NCI-H1417 treated with DMSO at 0.1 percent for 48 hours (cell line): ENCODE measurements at places on chromosomes 3 and 15.

- no peak for DNase-seq
Observed at GRCh38 chr3:63937661-63938651, 25.8 kb upstream of the SCAANT1 start.

- DNase-seq: no peak
Observed at GRCh38 chr15:68163191-68163590, 41.9 kb downstream of the CALML4 start.

- DNase-seq: no peak
Observed at GRCh38 chr15:62951481-62951880, 91.1 kb upstream of the TPM1 start.

DNA sequence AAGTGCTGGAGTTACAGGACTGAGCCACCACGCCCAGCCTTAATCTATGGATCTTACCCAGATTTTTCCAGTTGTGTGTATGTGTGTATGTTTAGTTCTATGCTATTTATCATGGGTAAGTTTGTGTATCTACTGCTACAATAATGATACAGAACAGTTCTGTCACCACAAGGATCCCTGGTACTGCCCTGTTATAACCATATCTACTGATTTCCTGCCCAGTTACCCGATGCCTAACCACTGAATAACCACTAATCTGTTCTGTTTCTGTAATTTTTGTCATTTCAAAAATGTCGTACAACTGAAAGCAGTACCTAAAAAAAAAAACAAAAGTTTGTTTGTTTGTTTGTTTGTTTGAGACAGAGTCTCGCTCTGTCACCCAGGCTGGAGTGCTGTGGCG is 123.7 kb upstream of the RAP2B start:
- DNase-seq: no peak

- no peak for DNase-seq
Observed at GRCh38 chr3:195077611-195078540, 193.1 kb downstream of the XXYLT1 start.

DNA sequence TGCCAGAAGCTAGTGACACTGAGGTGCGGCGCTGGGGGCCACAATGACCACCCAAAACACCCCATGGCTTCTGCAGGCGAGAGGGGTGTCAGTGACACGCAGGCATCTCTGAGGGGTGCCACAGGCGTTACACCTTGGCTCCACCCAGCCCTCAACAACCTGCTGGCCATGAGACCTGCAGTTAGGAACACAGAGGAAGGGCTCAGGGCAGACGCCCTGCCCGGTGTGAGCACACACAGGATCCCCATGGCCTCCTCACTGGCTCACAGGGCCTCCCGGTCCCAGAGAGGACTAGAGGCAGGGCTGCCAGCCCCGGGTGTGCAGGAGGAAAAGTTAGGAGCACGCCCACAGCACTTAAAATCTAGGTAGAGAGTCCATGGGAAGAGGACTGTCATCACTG is 35.1 kb downstream of the CYFIP1 start:
- DNase-seq: no peak

DNA sequence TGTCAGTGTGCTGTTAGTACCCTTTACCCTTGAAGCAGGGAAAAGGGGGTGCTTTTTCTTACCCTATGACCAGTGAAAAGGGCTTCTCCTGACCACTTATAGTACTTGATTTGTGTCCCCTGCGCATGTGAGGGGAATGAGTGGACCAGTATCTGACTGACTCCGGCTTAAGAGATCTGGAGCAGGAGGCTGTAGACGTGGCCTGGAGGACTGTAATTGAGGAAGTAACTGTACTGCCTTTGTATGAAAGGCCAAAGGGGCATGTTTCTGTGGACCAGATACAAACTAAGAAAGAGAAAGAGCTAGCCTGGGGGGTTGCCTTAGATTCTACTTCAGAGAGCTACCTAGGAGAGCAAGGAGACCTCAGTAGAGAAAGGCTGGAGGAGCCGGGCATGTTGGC is 89.9 kb upstream of the TBL1XR1 start:
- no peak for DNase-seq

- DNase-seq: no peak
Observed at GRCh38 chr3:122858373-122858772, 63.5 kb downstream of the SLC49A4 start.

DNA sequence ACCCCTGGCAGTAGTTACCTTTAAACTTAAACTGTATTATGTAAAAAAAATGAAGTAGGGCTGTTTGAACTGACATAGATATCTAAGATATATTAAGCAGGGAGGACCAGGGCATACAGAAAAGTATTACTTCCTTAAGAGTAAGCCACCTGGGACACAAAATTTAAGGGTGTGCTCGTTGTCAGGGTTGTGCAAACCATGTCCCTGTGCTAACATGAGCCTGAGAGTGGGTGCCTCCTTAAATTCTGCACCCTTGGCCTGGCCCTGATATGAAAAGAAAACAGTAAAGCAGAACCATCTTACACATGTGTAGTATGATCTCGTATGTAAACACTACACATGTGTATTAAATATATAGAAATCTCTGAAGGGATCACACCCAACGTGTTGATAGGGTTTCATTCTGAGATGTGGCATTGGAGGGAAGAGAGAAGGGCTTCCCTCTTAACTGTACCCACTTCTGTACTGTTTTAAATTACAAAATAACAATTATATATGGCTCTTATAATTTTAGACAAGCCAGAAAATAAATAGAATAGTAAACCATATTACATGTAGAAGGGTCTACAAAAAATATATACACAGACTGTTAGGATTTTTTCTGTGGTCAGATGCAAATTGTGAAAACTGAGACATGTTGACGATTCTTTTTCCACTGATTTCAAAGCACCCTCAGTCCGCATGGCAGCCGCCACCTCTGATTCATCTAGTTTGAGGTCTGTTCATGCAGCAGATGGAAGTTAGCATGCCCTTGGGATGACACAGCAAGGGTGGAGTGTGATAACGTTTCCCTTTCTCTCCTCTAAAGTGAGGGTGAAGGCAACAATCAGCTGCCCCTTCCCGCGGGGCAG is 400.8 kb upstream of the PROK2 start:
- no peak for DNase-seq

- DNase-seq: no peak
Observed at GRCh38 chr3:48926425-48927392, 8.1 kb downstream of the ARIH2 start.

GRCh38 chr3:50157827-50158529 is 2.9 kb downstream of the SEMA3F start:
- DNase-seq: no peak

DNA sequence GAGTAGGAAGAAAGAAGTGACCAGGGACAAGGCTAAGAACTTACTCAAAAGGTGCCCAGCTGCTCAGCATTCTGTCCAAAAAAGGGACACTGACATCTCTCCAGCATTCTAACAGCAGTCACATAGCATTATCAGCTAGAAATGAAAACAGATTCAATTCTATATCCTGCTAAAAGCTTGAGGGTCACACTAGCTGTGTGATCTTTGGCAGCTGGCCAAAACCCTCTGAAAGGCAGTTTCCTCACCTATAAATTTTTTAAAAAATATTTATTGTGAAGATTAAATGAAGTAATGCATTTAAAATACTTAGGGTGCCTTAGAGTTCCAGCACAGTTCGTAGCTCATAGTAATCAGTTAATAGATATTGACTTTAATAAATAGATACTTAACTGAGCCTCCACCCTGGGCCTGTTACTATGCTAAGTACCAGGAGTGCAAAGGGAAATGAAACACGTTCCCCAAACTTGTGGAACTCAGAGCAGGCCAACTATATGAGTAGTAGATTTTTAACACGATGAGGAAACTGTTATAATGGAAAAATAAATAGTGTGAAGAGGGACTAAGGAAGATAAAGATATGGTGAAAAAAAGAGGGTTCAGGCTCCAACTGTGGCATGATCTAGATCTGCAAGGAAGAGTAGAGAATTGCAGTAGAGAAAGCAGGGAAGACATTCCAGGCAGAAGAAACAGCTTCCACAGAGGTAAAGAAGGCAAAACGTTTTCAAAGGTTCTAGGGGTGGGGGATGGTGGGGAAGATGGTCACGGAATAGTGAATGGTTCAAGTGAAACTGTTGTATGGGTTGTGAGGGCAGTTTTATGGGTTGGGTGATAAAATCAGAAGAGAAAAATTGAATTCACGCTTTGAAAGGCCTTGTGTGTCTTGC is 11.4 kb downstream of the CD86 start:
- DNase-seq: no peak

DNA sequence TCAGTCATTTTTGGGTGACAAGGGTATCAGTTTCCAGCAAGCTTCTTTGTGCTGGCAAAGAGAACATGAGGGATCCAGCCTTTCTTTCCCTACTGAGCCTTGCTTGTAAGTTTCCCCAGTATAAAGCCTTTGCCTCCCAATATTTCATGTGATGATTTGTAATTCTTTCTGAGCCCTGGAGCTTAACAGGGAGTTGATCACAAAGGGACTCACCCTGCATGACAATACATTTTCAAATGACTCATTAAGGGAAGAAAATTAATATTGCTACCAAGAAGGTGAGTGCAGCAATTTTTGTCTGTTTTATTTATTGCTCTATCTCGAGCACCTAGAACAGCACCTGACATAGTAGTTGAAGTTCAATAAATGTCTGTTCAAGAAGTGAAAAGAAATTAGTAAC is 27.7 kb downstream of the OXSM start:
- DNase-seq: no peak

GRCh38 chr3:129020691-129021090 is 19.6 kb downstream of the EFCC1 start:
- DNase-seq: no peak

GRCh38 chr15:68672781-68673205 is 94.0 kb downstream of the CORO2B start:
- no peak for DNase-seq

- peak; percentile 23 for DNase-seq
Observed at GRCh38 chr15:68817304-68818065, 3.2 kb downstream of the ANP32A start.
